ENCODE measurements at places on chromosomes 7 and 10. TPM values are rescaled to one million over a fixed set of nuclear protein-coding genes. Genes with fewer than 3 reads are reported as not detected.

The SLC16A9 gene
- 0.80 TPM for total RNA-seq

The OR2A42 gene
- total RNA-seq, result not detected

The SFRP4 gene
- total RNA-seq, result 0.32 TPM

The MNX1 gene
- total RNA-seq, result not detected

The UPF2 gene
- total RNA-seq, result 15.8 TPM

The NODAL gene
- total RNA-seq, result not detected

The PARD3 gene
- total RNA-seq, result 51.7 TPM

The IL2RA gene
- not detected for total RNA-seq

The ASAH2 gene
- 0.80 TPM for total RNA-seq

The PAPOLB gene
- 0.13 TPM for total RNA-seq

The CTAGE8 gene
- total RNA-seq, result 0.17 TPM

The H2BK1 gene
- total RNA-seq, result not detected

The PRPS1L1 gene
- total RNA-seq, result not detected

The ACSM6 gene
- not detected for total RNA-seq

The SEMA3D gene
- under 0.01 TPM for total RNA-seq

The MEOX2 gene
- 0.06 TPM for total RNA-seq

The LIPF gene
- total RNA-seq, result not detected

The DCLRE1C gene
- total RNA-seq, result 11.5 TPM

The BMPER gene
- 4.1 TPM for total RNA-seq

The RHOBTB1 gene
- total RNA-seq, result 20.0 TPM

The MUC3A gene
- not detected for total RNA-seq

The ZNF467 gene
- 0.26 TPM for total RNA-seq

The TMEM236 gene
- total RNA-seq, result under 0.01 TPM

The SNCG gene
- 4.4 TPM for total RNA-seq

The CHAT gene
- total RNA-seq, result not detected

The TRPV5 gene
- total RNA-seq, result not detected

The LIPK gene
- 0.17 TPM for total RNA-seq

The LRRTM3 gene
- total RNA-seq, result not detected

The ITGB8 gene
- total RNA-seq, result 7.2 TPM

The TBC1D12 gene
- 18.0 TPM for total RNA-seq

The RAPGEF5 gene
- total RNA-seq, result 0.06 TPM

The INHBA gene
- 3.0 TPM for total RNA-seq

The MCM7 gene
- total RNA-seq, result 283 TPM

The PTPRE gene
- total RNA-seq, result 6.8 TPM

The LRRC61 gene
- total RNA-seq, result not detected

Data from LHCN-M2 (cell line).